ENCODE measurements at places on chromosomes 5 and 9. TPM values are rescaled to one million over a fixed set of nuclear protein-coding genes. Genes with fewer than 3 reads are reported as not detected.
A peak's percentile ranks its signal among the peaks of the same experiment; 100 is the strongest.

Gene C5orf52
- not detected for total RNA-seq

DNA sequence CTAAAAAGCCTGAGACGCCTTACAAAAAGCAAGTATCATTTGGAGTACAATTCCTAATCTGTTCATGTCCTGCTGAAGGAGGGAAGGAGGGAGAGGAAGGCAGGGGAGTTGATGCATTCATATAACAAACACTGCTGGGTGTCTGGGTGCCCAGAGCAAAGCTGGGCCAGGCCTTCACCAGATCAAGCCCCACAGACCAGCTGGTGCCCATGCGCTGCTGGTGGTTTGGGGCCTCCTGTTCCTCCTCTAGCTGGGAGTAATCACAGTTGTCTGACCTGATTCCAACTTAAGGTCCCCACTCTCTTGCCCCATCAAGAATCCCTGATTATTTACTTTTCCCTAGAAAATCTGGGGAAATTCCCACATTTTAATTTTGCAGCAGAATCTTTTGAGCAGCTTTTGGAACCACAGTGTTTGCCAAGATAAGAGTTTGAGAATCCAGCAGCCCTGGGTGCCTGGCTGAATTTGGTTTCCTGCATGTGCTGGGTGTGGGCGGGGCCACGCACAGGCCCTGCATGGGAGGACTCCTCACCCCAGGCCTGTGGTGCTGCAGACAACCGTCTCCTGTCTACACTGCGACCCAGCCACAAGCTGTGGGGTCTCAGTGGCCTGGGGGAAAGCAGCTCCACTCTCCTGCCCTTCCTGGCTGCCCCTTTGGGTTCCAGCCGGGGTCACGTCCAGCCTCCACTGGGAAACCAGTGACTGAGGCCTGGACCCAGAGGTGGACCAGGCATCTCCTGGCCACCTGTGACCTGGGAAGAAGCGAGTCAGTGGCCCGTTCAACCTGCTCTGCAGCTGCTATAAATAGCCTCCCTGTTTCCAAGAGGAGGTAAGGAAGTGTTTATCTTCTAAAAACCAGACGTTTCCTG is 47.5 kb downstream of the NEURL1B start:
- H3K27me3 ChIP-seq: no peaks in the 10 kb centered on the region
- H3K36me3 ChIP-seq: peaks cover 58% of the 10 kb centered on the region
- H3K4me3 ChIP-seq: no peak overlapping the region
- peaks cover 3% of the 10 kb centered on the region for H3K4me1 ChIP-seq
- H3K27ac ChIP-seq: peak overlapping the region; percentile 54

Gene SLC6A18
- total RNA-seq: not detected

Gene C9orf50
- total RNA-seq: not detected

Gene TOR1A
- 28.6 TPM for total RNA-seq

Gene CSNK1A1
- 388 TPM for total RNA-seq

DNA sequence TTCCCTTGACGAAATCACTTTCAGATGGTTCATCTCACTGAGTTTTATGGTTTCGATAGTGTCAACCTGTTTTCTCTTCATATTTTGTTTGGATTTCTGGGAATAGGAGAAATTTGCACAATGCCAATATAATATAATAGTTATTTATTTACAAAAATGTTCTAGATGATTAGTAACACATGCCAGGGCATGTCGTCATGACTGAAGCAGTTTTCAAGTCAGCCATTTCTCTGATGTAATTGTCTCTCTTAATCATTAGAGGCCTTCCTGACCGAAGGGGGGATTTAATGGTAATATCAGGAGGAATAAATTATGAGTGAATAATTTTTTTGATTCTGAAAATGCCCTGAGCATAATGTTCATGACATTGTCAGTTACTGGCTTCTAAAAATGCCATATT is 246.5 kb upstream of the ATP10B start:
- H3K36me3 ChIP-seq: no peaks in the 10 kb centered on the region
- no peak overlapping the region for H3K27ac ChIP-seq
- no peaks in the 10 kb centered on the region for H3K27me3 ChIP-seq
- no peak for DNase-seq
- H3K4me1 ChIP-seq: no peaks in the 10 kb centered on the region
- H3K4me3 ChIP-seq: no peak overlapping the region

GRCh38 chr5:169094586-169095409 is 206.1 kb downstream of the SLIT3 start:
- no peaks in the 10 kb centered on the region for H3K4me1 ChIP-seq
- H3K4me3 ChIP-seq: no peak overlapping the region
- peak overlapping the region; percentile 57 for H3K27ac ChIP-seq
- H3K36me3 ChIP-seq: no peaks in the 10 kb centered on the region
- DNase-seq: no peak
- peaks cover 7% of the 10 kb centered on the region for H3K27me3 ChIP-seq

DNA sequence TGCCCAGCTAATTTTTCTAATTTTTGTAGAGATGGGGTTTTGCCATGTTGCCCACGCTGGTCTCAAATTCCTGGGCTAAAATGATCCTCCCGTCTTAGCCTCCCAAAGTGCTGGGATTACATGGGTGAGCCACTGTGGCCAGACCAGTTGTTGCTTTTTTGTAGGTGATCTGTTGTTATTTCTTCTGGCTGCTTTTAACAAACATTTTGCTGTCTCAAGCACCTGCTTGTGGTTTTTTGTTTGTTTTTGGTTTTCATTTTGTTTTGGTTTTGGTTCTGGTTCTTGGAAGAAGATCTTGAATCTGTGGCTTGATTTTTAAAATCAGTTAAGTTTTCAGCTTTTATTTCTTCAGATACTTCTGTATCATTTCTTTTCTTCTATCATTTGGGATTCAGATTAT is 21.1 kb downstream of the ERCC6L2 start:
- H3K36me3 ChIP-seq: no peaks in the 10 kb centered on the region
- no peak for DNase-seq
- no peak overlapping the region for H3K27ac ChIP-seq

DNA sequence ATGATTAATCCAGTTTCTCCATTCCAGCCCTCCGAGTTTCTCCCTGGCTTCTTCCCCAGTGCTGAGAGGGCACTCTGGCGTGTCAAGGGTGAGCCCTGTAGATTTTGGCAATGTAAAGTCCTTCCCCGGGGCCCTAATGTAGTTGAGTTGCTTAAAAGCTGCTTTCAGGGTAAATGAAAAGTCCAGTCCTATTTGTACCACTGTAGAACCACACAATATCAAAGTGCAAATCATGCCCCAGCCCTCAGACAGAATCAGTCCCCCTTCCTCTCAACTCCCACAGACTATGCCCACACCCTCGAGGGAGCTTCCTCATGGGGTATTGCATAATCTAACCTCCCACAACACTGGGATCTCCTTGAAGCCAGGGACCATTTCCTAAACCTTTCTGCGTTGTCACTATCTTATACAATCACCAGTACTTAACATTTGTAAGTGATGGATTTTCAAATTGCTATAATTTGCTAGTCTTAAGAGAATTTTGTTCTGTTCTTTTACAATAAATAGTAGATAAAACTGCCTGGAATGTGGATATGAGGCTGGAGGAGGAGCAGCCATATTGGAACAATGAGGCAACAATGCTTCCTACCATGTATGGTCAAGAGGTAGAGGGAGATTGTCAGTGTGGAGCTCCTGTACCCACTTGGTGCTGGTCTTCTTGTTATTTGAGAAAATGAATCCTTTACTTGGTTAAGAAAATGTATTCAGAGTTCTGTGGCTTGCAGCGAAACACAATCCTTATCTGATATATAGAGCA is 34.4 kb downstream of the ZNF366 start:
- H3K4me1 ChIP-seq: no peaks in the 10 kb centered on the region
- no peak overlapping the region for H3K4me3 ChIP-seq
- H3K27me3 ChIP-seq: no peaks in the 10 kb centered on the region
- H3K27ac ChIP-seq: no peak overlapping the region
- H3K36me3 ChIP-seq: no peaks in the 10 kb centered on the region
- no peak for DNase-seq

DNA sequence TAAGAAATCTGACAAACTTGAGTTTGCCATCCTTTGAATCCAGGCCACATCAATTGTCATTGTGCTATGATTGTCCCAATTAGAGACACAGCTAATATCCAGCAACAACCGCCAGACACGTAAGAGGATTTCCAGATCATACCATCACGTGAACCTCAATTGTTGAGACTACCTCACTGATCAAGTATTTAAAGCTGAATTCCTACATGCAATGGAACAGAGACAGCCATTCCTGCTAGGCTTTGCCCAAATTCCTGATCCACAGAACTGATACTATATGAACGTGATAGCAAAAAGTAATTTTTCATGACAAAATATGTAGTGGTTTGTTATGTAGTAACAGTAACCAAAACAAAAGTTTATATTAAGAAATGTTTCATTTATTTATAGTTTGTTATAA is 657.7 kb downstream of the PRR16 start:
- no peaks in the 10 kb centered on the region for H3K4me1 ChIP-seq
- no peak overlapping the region for H3K27ac ChIP-seq
- H3K27me3 ChIP-seq: no peaks in the 10 kb centered on the region
- no peaks in the 10 kb centered on the region for H3K36me3 ChIP-seq

- H3K4me3 ChIP-seq: no peak overlapping the region
- no peak overlapping the region for H3K27ac ChIP-seq
- no peak for DNase-seq
- no peaks in the 10 kb centered on the region for H3K36me3 ChIP-seq
- no peaks in the 10 kb centered on the region for H3K27me3 ChIP-seq
Measured at GRCh38 chr5:80933036-80933435, 27.1 kb upstream of the RASGRF2 start.

DNA sequence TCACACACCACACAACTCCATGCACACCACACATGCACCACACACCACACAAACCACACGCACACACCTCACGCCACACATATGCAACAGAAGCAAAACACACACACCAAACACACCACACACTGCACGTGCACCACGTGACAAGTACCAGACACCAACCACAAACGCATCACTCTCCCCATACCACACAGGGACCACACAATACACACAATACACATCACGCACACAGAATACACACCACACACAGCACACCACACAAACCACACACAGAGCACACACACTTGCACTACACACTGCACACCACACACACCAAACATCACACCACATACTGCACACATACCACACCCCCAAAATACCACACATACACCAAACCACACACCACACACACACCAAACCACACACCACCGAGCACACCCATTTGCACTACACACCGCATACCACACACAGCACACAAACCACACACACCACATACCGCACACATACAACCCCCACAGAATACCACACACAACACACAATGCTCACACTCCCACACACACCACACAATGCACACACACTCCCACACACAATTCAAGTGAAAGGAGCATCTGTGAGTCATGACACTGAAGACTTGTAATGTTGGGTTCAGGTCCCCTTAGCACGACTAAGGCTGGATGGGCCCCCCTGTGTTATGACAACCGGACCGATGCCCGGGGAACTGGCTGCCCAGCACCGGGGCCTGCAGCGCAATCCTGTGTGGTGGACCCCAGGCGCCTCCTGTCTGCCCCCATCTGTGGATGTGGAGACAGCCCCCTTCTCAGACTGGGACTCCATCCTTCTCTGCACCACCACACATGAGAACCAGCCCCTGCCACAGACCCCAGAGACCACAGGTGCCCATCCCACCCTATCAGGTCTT is 6.0 kb upstream of the ZDHHC11 start:
- H3K36me3 ChIP-seq: no peaks in the 10 kb centered on the region
- no peak overlapping the region for H3K4me3 ChIP-seq
- no peaks in the 10 kb centered on the region for H3K4me1 ChIP-seq
- no peak overlapping the region for H3K27ac ChIP-seq
- DNase-seq: no peak

Gene SELENOP
- total RNA-seq: 381 TPM

GRCh38 chr9:21964925-21965385 is 29.2 kb downstream of the CDKN2A start:
- peak overlapping the region; percentile 63 for H3K27ac ChIP-seq
- H3K36me3 ChIP-seq: no peaks in the 10 kb centered on the region
- H3K27me3 ChIP-seq: peaks cover 16% of the 10 kb centered on the region
- no peak for DNase-seq

GRCh38 chr9:127568971-127569885 is 42.8 kb upstream of the STXBP1 start:
- no peak for DNase-seq
- H3K4me1 ChIP-seq: peaks cover 88% of the 10 kb centered on the region
- no peaks in the 10 kb centered on the region for H3K36me3 ChIP-seq
- H3K27me3 ChIP-seq: no peaks in the 10 kb centered on the region
- peak overlapping the region; percentile 99 for H3K27ac ChIP-seq
- peak overlapping the region; percentile 99 for H3K4me3 ChIP-seq

- no peaks in the 10 kb centered on the region for H3K36me3 ChIP-seq
- H3K4me3 ChIP-seq: no peak overlapping the region
- H3K27me3 ChIP-seq: no peaks in the 10 kb centered on the region
- no peak for DNase-seq
- peak overlapping the region; percentile 60 for H3K27ac ChIP-seq
Measured at GRCh38 chr5:140366589-140367255, 6.7 kb downstream of the SLC4A9 start.

Gene TGFBI
- total RNA-seq: 57.4 TPM

- no peak overlapping the region for H3K4me3 ChIP-seq
- no peaks in the 10 kb centered on the region for H3K36me3 ChIP-seq
- no peak overlapping the region for H3K27ac ChIP-seq
- H3K27me3 ChIP-seq: peaks cover 20% of the 10 kb centered on the region
- H3K4me1 ChIP-seq: peaks cover 6% of the 10 kb centered on the region
- no peak for DNase-seq
Measured at GRCh38 chr5:180130291-180130869, 58.8 kb upstream of the RNF130 start.

Gene PCSK5
- total RNA-seq: 33.8 TPM

Gene SURF1
- total RNA-seq: 19.6 TPM

DNA sequence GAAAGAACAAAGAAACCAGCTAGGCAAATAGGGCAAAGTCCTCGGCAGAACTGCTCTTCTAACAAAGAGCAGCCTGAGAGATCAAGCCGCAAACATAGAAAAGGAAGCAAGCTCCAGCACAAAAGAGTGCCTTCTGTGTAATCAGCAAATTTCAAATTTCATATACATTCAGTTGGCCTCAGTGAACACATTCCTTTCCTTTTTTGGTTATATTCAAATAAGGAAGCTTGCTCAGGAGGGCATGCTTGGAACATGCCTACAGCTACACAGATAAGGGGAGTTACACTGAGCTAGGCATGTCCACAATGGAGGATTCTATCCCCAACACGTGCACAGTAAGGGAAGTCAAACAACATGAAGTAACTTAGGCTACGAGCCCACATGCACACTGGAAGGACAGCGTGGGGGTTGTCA is 23.4 kb downstream of the IL33 start:
- no peaks in the 10 kb centered on the region for H3K27me3 ChIP-seq
- DNase-seq: no peak
- H3K36me3 ChIP-seq: no peaks in the 10 kb centered on the region
- peaks cover 20% of the 10 kb centered on the region for H3K4me1 ChIP-seq
- no peak overlapping the region for H3K4me3 ChIP-seq
- no peak overlapping the region for H3K27ac ChIP-seq

DNA sequence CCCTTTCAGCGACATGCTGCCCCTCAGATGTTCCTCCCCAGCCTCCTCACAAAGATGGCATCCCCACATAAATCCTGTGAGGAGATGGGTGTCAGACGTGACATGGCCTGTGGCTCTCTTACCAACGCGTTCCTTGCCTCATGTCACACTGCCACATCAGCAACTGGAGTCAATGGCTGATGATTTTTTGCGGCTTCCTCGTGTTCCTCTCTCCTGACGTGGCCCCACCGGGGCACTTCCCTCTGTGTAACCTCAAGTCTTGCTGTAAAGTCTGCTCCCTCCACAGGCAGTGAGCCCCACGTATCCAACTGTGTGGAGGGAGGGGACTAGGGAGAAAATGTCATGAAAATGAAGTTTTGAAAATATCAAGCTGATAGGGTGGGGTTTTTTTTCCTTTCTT is 53.2 kb upstream of the SHISAL2B start:
- H3K4me3 ChIP-seq: no peak overlapping the region
- H3K27me3 ChIP-seq: no peaks in the 10 kb centered on the region
- no peaks in the 10 kb centered on the region for H3K4me1 ChIP-seq

Gene FAM153A
- total RNA-seq: 0.57 TPM

GRCh38 chr9:99814359-99814758 is 7.3 kb upstream of the NR4A3 start:
- no peak for DNase-seq
- H3K36me3 ChIP-seq: no peaks in the 10 kb centered on the region
- H3K27ac ChIP-seq: no peak overlapping the region
- no peak overlapping the region for H3K4me3 ChIP-seq
